ENCODE measurements at places on chromosomes 11 and 22.
A peak's percentile ranks its signal among the peaks of the same experiment; 100 is the strongest.

DNA sequence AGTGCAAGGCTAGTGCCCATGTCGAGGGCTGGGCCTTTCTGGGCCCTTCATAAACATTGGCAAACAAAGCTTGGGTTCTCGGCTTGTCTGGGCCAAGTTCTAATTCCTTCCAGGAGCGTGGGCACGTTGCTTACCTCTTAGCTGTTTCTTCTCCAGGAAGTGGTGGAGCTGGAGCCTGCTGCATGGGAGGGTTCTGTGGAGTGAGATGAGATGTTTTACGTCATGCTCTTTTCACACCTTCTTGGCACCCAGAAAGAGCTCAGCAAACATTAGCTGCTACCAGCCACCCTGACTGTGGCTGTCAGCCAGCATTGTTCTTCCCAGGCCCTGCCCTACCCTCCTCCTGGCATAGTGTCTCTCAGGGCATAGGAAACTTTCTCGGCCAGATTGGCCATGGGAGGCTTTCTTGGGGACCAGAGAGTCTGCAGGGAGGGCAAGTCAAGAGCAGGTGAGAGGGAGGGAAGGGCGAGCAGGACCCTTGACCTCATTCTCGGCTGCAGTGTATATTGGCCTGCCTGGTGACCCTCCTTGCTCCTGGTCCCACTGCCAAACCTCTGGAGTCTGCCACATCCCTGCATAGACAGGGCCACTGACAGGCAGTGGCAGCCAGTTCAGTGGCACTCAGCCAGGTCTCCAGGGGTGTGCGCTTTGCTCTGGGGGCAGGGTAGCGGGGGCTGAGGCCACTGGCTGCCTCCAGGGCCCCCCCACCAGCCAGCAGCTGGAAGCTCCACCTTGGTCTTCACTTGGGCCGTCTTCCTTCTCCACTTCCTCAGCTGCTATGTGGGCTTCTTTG is 98.8 kb downstream of the BCR start:
- no peak for DNase-seq

DNA sequence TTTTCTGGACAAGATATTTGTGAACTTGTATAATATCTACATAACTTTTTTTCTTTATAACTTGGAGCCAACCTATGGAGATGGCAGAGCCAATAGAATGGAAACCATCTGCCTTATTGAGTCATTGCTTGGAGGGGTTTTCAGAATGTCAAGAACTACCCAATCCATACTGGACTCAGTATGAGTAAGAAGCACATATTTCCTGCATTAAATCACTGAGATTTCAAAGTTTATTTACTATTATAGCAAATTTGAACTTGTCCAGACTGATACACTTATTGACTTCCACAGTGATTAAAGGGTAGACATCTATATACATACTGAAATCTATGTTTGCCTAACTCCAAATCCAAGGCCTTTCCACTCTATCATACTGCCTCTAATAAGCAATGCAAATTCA is 704.0 kb downstream of the KCNA4 start:
- DNase-seq: no peak

DNA sequence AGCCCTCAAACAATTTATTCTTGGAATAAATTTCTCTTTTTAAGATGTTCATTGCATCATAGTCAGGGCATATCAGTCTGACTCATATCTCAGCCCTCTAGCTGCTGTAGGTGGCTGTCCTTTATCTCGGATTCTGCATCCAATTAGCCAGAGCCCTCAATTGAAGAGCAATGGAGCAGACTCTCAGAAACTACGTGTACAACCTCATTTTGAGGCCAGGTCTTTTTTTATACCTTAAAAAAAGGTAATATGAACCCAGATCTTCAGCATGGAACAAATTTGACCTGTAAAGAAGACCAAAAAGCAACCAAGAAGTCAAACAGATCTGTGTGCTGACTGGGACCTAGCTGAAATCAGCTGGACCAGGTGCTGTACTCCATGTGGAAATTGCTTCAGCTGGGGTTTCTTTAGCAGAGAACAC is 8.7 kb downstream of the OR52A5 start:
- DNase-seq: no peak

DNA sequence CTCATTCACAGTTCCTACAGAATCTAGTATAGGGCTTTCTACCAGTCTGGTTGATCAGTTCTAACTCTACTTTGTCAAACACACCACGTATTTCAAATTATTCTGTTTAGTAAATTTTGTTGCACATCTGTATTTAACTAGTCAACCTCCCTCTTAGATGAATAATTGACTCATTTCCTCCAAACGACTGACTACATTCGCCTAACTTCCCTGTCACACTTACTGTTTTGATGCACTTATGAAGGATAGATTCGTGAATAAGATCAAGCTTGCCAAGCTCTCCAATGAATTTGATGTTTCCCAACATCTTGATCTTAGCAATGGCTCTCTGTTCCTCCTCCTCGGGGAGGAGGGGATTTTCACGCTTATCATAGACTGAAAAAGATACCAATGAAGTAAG is 5.0 kb downstream of the EIF4G2 start:
- no peak for DNase-seq

DNA sequence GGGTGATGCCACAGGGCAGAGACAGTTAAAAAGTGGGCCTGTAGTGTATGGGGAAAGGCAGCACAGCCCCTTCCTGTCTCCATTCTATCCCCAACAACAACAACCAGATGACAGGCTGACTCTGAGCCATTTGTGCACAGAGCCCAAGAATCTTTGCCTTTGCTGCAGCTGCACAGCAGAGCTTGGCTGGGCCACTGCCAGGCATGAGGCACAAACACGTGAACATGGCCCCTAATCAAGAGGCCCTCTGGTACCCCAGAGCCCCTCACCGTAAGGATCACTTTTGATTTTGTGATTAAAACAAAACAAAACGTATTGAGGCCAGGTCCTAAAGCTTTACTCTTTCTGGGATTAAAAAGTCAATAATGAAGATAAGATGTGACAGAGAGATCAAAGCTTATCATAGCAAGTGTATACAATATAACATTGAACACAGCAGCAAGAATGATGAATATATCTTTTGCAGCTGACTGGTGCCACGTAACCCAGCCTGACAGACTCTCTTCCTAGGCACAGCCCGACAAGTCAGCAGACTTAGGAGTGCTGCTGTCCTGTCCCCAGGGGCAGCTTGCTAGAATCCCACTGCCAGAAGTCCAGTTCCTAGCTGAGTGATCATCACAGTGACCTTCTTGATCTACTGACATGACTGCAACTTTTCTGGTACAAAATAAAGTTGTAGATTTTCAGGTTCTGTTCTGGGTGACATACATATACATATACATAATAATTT is 117.8 kb downstream of the SERGEF start:
- no peak for DNase-seq

DNA sequence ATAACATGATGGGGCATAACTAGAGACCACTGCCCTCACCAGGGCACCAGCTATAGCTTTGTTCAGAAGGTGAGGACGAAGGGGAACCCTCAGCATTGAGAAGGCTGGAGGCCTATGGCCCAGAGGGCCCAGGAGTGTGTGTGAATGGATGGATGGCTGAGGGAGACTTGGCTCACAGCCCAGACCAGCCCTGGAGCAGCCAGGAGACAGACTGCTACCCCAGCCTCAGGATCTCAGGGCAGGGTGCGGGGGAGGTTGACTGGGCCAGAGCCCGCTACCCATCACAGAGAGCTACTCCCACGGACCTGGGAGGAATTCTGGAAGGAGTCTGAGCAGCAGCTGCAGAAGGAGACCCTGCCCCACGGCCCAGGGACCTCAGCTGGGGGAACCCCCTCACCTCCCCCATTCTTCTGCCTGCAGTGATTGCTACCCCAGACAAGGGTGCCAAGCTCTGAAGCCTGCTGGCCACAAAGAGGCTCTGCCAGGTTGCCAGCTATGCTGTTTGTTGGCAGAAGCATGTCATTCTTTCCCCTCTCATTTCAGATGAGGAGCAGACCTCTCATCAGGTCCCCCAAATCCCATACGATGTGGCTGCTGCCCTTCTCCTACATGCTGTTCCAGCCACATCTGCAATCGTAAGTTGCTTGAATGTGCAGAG is 5.4 kb upstream of the CSDC2 start:
- no peak for DNase-seq

GRCh38 chr11:8584082-8584481 is 9.9 kb downstream of the STK33 start:
- DNase-seq: no peak

- DNase-seq: peak; percentile 49
These were observed 8.6 kb downstream of the INPPL1 start for GRCh38 chr11:72233056-72233772.

DNA sequence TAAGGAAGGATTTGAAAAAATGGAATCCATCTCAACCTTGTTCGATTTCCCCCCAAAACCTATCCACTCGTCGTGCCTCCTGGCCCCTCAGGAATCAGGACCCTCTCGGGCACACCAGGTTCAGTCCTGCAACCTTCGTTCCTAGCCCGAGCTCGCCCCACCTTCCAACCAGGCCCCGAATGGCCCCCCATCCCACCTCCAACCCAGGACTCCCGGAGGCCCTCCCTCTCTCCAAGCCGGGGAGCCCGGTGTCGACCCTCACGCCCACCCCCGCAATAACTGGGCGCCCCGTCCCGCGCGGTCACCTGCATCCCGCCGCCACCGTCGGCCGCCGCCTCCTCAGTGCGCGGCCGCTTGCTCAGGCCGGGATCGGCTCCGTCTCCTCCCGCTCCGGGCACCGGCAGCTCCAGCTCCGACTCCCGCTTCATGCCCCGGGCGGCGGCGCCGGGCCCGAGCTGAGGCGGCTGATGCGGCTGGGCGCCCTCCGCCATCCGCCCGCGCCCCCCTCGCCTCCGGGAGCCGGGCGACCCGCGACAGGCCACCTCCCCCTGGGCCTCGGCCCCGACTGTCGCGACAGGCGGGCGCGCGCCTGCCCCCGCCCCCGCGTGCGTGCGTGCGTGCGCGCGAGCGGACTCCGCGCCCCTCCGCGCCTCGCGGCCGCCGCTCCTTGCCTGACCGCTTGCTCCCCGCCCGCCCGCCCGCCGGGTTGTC is 534 bp downstream of the RBFOX2 start:
- peak; percentile 81 for DNase-seq

DNA sequence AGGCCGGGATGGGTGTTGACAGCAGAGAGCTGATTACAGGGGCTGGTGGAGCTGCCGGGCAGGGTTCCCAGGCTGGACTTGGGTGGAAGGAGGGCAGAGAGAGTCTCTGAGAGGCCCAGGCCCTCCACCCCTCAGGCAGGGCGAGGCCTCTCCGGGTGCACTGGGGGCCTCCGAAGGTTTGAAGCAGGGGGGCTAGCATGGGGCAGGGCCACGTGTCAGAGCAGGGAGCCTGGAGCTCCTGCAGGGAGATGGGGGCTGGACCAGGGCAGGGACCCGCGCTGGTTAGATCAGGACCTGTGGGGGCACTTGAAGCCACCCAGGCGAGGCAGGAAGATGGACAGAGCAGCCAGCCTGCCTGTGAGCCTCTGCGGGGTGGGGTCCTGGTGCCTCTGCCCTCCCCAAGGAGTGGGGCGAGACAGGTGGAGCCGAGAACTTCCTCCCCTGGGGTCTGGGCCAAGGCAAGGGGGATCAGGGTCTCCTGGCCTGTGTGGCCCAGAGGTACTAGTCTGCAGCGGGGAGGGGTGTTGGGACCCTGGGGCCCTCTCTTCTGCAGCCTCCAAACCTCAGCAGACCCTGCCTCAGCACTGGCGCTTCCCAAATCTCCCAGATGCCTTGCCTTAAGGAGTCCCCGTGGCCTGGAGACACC is 911 bp downstream of the PANX2 start:
- peak; percentile 75 for DNase-seq

DNA sequence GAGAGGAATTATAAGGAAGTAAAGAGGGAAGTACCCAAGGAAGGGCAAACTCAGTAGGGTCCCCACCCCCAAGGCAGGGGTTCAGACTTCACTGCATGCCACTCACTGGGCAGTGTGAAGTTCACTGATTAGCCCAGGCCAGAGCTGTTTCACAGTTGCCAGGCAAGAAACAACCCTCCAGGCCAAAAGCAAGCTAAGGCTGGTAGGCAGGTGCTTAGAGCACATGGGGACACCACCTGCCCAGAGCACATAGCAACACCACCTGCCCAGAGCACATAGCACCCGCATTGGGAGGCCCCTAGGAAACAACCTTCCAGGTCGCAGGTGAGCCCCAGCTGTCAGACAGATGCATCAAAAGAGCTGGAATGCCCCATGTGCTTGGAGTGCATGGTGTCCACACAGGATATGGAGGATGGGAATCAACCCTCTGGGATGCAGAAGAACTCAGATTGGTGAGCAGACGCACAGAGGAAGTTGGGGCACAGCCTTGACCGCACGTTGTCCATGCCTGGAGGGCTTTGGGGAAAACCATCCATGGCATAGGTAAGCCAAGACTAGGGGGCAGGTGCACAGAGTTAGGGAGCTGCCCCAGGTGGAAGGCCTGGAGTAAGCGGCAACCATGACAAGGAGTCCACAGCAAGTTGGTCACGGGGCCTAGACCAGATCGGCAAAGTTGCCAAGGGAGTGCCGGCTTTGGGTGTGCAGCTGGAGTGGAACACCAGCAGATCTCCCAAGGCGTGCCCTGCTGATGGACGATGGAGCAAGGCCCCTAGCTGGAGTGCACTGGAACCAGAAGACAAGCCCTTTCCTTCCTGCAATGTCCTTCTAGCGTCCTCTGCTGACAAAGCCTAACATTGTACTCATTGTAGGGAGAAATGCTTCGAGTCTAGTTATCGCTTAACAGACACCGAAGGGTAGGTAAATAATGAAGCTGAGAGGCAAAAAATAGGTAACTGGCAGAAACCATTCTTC is 7.8 kb upstream of the TMEM216 start:
- no peak for DNase-seq

DNA sequence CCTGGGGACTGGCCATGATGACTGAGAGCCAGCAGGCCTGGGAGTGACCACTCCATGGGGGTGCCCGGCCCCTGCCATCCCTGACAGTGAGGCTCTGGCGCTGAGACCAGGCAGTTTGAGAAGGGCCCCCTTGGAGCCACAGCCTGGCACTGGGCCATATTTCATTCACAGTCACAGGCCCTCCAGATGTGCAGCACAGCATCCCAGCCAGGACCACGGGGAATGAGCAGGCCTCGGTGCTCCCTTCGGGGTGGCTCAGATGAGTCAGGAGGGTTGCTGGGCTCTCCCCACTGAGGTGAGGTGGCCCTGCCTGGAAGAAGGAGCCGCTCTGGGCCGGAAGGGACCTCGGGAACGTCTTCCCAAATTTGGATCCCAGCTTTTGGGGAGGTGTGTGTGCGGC is 53.0 kb downstream of the GRAMD4 start:
- DNase-seq: no peak

- no peak for DNase-seq
These were observed 306.4 kb downstream of the NXPE2 start for GRCh38 chr11:114984611-114985163.

GRCh38 chr11:12963792-12964536 is 45.2 kb upstream of the RASSF10 start:
- no peak for DNase-seq

DNA sequence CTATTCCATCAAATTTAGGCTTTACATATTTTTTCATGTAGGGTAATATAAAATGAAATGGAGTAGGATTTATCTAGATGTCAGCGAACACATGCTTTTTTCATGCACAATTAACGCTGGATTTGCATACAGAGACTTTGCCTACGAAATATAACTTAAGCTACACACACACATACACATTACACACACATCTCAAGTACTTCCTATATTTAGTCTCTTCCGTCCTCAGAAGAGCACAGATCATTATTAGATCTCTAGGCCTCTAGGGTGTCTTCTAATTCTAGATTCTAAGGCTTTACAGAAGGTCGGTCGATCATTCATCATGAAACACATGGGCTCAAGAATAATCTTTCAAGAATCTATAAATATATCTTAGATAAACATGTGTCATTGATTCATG is 3.8 kb upstream of the MS4A13 start:
- DNase-seq: no peak
